ENCODE measurements at places on chromosomes 3 and 15.
A peak's percentile ranks its signal among the peaks of the same experiment; 100 is the strongest.

GRCh38 chr3:196140224-196140623, 58.3 kb upstream of the TFRC start:
- no peak for DNase-seq

DNA sequence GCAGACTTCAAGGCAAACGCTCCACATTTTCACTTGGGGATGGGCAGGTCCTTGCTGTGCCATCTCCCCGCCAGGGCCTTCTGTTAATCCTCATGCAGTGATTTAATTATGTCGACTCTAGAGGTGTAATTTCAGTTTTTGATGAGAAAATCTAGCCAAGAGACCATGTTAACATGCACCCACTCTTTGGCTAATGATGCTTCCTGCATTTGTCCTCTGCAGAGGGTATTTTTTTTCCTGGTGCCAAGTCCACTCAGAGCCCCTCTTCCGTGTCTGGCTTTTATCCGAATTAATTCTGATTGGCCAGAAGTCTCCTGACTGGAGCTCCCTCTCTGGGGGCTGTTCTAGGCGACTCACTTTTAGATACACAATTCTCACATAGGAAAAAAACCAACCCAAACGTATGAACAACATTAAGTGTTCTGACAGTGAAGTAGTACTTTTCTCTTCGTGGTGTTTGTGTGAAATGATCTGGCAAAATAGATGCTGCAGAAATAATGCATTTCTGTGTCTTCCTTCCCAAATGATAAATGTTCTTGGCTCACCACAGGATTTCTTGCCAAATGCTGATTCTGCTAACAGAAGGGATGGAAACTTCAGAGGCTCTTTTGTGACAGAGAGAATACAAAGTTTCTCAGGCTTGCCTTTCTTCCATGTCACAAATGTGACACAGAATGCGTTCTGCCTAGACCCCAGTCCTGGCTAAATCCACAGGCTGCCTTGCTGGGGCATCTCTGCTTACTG, 190.0 kb downstream of the CACNA2D3 start:
- DNase-seq = no peak

DNA sequence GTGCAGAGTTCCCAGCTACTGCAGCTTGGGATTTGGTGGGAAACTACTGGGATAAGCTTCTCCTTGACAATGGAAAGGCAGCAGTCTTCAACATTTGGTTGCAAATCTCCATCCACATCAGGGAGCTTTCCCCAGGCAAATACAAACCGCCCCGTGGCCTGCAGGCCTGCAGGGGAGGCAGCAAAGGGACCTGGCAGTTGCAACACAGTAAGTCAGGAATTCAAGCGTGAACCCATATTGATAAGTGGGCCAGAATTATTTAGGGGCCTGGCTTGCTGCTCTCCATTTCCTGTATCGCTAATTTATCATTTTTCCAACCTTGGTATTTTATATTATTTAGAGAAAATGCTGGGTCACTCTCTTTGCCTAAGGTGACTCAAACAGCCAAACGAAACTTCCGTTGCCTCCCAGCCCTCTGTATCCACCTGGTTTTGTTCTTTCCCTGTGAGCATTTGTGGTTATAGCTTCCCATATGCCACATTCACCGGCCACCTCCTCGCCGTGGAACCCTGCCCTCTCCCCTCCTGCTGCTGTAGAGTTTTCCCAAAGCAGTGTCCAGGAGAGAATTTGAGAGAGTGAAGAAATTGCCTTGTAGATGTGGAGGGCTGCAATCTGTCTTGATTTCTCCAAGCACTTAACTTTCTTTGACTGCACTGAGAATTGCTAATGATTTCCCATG, 34.8 kb downstream of the B3GALNT1 start:
- no peak for DNase-seq

GRCh38 chr3:52119826-52120225, 34.4 kb downstream of the POC1A start:
- no peak for DNase-seq

DNA sequence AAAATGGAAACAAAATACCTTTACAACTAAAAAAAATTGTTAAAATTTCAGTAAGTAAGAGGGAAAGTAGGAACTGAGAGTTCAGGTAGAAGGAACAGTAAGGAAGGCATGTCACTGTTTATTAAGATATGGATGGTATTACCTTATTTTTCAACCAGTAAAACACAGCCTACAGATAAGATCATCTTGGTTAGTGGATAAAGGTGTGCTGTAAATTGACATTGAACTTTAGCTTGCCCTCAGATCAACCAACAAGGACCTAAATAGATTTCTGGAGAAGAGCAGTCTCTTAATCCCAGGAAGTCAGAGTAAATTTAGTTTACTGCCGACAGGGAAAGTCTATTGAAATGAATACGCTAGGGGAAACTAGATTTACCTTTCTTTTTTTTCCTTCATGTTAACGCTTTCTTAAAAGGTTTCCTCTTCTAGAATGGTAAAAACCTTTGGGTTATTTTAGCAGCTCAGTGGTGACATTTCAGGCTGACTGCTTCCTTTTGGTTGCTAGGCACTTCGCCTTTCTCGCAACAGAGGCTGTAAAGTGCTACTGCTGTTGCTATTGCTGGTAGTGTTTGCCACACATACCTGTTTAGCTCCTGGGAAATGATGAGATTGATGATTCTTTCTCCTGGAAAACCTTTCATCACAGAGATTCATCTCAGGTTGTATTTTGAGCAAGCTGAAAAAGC, 12.9 kb downstream of the DZIP3 start:
- peak; percentile 50 for DNase-seq

DNA sequence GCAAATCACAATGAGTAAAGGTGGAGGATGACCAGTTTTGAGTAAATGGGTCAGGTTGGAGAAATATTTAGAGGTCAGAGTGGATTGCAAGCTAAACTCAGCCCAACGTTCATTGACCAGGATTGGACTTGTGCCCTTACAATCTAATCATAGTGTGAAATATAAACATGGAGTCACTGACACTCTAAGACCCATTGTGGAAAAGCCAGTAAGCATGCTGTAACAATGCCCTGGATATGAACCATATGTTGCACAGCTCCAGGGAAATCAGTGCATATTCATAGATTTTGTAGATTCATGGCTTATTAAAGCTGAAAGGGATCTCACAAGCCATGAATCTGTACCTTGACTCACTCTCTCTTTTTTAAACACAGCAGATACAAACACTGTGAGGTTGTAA, 660.2 kb upstream of the LMCD1 start:
- DNase-seq = no peak

GRCh38 chr15:31086344-31086743, 15.2 kb downstream of the TRPM1 start:
- DNase-seq = no peak

GRCh38 chr3:156519758-156520162, 35.2 kb downstream of the SSR3 start:
- DNase-seq = peak; percentile 41

DNA sequence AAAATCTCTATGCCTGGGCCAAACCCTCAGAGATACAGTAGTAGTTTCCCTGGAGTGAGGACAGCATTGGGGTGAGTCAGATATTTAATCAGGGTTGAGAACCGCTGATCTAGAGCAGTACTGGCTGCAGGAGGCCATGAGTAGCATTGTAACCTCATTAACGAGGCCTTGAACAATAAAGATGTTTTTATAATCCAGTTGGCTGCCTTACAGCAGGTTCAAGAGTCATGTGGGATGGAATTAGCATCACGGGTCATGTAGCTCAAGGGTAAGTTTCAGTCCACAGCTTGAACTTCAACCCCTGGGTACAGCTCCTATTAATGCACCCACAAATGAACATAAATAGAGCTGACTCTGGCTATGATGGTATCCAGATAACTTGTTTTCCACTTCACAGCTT, 5.1 kb downstream of the HPS3 start:
- no peak for DNase-seq

GRCh38 chr3:48750856-48751255, 33.8 kb upstream of the IP6K2 start:
- DNase-seq = no peak

GRCh38 chr3:188890572-188891270, 281.1 kb upstream of the TPRG1 start:
- no peak for DNase-seq

DNA sequence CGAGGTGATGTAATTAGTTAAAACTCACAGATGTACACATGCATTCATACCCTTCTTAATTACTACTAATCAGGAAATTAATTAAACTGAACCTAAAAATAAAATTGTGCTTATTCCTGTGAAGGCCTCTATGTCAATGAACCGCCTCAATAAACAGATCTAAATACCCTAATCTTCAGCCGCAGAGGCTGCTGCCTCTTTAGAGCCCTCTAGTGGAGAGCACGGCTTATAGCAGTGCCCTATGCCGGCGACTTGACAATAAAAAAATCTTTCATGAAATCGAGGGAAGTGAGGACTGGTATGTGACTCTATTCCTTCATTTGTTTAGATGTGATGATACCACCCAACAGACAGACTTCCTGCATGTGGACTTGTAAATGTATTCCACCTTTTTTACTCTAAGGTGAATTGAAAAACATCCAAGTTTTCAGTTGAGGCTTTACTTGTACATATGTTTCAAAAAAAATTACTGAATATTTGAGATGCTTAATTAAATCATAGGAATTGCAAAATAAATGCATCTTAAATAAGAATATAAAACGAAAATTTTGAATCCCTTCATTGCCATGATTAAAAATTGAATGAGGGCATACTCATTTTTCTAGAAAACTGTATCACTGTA, 8.3 kb upstream of the EPHA3 start:
- DNase-seq = peak; percentile 42

DNA sequence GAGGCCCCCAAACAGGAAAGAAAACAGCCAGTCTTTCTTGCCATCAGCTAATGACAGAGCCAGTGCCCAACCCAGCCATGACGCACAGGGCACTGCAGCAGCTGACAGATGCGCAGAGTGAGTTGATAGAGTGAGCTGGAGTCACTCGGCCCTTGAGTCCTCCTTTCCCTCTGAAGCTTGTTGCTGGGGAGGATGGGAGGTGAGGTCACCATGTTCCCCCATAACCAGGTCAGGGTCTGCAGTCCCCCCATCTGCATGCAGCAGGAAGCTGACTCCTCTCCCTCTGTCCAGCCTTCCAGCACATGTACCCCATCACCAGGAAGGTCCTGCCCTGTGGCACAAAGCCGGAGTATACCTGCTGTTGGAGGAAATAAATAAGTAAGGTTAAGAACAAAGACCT, 174.6 kb downstream of the ABHD5 start:
- no peak for DNase-seq

- DNase-seq = no peak
Measured at GRCh38 chr15:79218588-79219200, 63.8 kb upstream of the ANKRD34C start.

- DNase-seq = peak; percentile 21
Measured at GRCh38 chr3:143442814-143443447, 323.4 kb downstream of the CHST2 start.

DNA sequence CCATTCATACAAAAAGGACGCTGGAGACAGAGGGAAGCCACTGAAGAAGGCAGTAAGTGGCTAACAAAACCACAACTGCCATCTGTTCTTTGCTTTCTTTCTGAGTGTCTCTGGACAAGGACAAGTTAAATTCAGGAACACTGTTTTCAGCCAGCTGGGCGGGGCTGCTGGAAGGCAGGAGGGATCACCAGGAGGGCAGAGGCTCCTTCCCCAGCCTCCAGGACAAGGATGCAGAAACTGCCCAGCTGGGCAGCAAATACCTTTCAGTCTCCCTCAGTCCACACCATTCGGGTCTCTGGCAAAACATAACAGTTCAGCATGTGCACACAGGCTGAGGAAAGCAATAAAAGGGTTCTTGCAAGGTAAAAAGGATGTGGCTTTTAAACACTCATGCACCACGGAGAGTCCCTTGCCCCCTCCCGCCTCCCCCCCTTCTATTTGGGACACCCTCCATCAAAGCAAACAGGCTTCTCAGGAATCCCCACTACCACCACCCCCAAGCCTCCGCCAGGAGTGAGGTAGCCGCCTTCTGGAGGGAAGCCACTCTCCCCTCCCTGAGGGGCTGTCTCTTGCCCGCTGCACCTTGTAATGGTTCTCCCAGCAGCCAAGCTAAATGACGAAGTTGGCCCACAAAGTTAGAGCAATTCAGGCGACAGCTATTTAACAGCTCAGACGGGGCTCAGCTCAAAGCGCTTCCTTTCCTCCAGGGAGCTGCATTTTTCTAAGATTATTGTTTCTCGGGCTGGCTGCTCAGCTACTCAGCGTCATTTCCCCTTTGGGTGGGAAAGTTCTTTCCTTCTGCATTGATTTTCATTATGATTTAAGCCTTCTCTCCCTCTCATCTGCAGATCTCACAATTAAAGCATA, 3.8 kb downstream of the HEG1 start:
- DNase-seq = peak; percentile 80

GRCh38 chr3:172726380-172726779, 15.5 kb upstream of the NCEH1 start:
- no peak for DNase-seq

DNA sequence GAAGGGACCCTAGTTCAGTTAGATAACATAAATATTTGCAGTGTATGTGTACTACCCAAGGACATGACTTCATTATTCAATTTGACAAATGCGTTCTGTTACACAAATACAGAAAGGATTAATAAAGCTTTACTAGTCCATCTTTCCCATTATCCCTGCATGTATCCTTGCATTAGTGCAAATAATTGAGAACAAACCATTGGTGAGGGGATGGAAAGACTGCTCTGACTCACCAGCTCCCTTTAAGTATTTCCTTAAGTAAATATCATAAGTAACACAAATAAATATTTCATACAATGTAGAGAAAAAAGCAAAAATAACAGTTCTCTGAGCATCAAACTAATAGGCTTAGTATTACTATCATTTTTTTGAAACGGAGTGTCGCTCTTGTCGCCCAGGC, 1.9 kb upstream of the GPD1L start:
- DNase-seq = no peak

- no peak for DNase-seq
Measured at GRCh38 chr15:93451822-93452221, 362.8 kb upstream of the RGMA start.

GRCh38 chr15:41899854-41900442, 6.1 kb upstream of the SPTBN5 start:
- no peak for DNase-seq

DNA sequence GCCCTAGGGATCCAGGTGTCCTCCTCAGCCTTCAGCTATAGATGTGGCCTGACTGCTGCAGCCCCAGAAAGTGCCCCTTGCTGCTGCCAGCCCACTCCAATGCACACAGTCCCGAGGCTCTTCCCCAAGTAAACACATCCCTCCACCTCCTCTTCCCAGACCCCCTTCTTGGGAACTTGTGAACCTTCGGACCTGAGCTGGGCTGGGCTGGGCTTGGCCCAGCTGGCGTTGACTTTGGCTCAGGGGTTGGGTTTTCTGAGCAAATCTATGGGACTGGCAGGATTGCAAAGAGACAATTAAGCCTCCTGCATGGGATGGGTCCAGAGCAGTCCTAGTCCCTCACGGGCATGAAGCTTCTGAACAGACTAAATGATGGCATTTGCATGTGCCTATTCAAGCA, 14.7 kb downstream of the VIPR1 start:
- DNase-seq = no peak

DNA sequence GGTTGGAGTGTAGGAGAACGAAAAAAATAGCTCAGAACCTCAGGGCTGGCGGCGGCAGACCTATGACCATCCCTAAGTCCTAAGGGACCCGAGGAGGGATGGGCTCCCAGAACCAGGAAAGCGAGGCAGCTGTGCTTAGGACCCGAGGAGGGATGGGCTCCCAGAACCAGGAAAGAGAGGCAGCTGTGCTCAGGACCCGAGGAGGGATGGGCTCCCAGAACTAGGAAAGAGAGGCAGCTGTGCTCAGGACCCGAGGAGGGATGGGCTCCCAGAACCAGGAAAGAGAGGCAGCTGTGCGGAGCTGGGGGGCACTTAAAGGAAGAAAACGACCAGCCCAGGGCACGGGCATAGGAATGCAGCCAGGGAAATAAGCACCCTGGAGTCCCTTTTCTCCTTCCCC, 125.0 kb upstream of the DLG1 start:
- DNase-seq = no peak

Data from activated CD4-positive, alpha-beta memory T cell treated with anti-CD3 and anti-CD28 coated beads for 36 hours (primary cell).